Heart left ventricle (tissue), 16 donors: ENCODE measurements at places on chromosomes 1 and 21.

DNA sequence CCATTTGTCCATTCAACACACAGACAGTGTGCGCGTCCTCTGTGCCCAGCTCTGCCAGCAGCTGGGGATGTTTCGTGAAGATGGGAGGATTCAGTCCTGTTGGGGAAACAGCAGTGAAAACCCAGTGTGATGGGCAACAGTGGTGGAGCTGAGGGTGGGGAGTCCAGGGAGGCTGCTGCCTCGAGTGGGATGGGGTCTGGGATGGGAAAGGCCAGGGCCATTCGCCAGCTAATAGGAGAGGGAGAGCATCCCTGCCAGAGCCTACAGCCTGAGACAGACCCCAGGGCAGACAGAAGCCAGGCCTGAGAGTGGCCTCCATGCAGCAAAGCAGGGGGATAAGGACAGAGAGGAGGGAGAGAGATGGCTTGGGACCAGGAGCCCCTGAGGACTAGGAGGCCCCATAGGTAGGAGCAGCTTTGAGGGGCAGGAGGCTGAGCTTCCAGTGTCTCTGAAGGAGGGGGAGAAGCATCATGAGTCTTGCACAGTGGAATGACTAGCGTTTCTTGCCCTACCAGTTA lies 252.6 kb downstream of the NPHP4 start:
- no peak for DNase-seq

DNA sequence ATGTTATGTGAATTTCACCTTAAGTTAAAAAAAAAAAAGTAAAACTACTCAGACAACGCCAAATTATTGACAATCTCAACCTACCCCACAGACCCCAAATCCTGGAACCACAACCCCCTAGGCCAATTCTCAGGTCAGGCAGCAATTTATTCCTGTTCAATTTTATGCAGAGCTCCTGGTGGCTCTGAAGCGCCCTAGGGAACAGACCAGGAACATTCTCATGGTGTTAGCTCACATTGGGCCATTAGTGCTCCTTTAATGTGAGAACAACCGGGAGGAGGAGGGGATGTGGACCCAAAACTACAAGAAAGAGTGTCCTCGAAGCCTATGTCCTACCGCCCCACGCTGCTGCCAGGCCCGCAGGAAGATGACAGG lies 403 bp upstream of the PSEN2 start:
- no peak for DNase-seq

DNA sequence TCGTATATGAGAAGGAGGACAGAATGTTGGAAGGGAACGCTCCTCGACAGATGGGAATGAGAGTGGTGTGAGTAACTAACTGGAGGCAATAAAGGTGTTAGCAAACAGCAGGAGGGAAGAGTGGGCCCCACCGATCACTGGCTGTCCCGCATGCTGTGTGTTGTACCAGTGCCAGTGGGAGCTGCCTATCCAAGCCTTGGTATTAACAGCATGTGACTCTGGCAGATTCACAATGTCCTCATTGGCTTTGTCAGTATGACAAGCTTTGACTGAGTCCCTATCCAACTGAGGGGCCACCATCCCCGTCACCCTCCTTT lies 188.3 kb downstream of the NRIP1 start:
- no peak for DNase-seq

DNA sequence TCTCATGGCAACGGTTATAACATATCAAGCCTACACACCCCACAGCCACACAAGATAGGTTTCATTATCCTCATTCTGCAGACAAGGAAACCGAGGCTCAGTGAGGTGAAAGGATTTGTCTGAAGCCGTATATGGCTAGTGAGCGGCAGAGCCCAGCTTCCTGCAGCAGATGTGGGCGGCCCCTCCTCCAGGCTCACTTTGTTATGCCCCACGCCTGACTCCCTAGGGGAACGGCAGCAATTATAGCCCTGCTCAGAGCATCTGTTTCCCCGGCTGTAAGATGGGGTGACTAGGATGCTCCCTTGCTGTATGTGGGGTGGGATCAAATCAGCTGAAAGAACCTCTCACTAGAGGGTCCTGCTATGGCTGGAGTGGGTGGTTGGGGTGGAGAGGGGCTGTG lies 22.1 kb downstream of the GRHL3 start:
- no peak for DNase-seq

GRCh38 chr1:82515650-82516049 lies 714.9 kb downstream of the ADGRL2 start:
- no peak for DNase-seq

DNA sequence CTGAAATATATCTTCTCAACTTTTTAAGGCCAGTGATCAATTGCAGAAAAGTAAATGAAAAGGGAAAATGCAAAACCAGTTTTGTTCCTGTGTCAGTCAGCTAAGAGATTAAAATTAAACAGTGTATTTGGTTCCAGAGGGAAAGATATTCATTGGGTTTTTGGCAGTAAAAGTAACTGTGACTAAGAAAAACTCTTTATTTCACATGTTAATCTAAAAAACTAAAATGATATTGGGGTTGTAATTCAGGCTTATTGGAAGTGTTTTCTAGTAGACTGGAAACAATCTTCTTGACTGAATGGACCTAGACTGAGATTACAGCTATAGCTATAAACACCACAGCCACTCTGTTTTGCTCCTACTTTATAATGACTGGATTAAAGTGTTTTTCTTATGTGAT lies 413.9 kb downstream of the ADGRL2 start:
- DNase-seq, result no peak
